ENCODE measurements at places on chromosomes 12 and 14.

GRCh38 chr14:55730592-55731310, 150.7 kb downstream of the KTN1 start:
- DNase-seq, result no peak

- DNase-seq, result no peak
These were observed 22.9 kb upstream of the NR1H4 start for GRCh38 chr12:100450735-100451134.

DNA sequence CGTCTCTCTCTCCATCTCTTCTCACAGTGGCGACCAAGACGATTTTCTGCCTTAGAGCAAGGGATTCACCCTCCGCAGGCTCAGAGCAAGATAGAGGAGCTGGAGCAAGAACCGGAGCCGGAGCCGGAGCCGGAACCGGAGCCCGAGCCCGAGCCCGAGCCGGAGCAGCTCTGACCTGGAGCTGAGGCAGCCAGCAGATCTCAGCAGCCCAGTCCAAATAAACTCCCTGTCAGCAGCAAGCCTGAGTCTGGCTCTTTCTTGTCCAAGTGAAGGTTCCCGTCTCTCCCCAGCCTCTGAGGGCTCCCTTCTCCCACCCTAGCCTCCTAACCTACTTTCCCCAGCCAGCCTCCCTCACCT, 5.9 kb downstream of the LAG3 start:
- DNase-seq, result no peak

DNA sequence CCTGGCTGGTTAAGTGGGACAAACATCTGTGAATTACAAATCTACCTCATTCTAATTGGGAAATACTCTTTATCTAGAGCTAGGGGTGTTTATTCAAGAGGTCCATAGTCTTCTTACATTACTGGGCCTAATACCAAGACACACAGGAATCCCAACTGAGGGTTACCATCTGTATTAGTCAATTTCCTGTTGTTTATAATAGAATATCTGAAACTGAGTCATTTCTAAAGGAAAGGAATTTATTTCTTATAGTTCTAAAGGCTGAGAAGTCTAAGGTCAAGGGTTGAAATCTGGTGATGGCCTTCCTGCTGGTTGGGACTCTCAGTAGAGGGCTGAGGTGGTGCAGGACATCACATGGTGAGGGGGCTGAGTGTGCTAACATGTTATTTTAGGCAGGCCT, 36.0 kb downstream of the RTRAF start:
- no peak for DNase-seq

GRCh38 chr14:69612014-69612782, 802 bp downstream of the SUSD6 start:
- DNase-seq, result peak; percentile 28

DNA sequence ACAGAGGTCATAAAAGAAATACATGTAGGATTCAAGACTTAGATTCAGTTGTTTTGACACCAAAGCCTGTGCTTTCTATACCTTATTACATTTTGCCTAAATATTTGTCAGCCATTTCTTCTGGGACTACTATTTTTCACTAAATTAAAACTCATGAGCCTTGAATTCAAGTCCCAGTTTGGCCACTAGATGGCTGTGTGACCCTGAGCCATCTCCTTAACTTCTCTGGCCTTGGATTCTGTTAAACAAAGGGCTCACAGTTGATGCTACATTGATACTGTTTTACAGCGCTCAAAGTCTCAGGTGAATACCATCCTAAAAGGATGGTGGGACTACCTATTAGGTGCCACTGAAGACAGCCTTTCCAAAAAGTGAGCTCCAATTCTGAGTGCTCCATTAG, 39.6 kb upstream of the CCDC198 start:
- DNase-seq, result no peak

GRCh38 chr12:124179936-124180607, 114.8 kb upstream of the RFLNA start:
- no peak for DNase-seq

- no peak for DNase-seq
These were observed 1.5 kb upstream of the PRPF40B start for GRCh38 chr12:49621651-49622500.

DNA sequence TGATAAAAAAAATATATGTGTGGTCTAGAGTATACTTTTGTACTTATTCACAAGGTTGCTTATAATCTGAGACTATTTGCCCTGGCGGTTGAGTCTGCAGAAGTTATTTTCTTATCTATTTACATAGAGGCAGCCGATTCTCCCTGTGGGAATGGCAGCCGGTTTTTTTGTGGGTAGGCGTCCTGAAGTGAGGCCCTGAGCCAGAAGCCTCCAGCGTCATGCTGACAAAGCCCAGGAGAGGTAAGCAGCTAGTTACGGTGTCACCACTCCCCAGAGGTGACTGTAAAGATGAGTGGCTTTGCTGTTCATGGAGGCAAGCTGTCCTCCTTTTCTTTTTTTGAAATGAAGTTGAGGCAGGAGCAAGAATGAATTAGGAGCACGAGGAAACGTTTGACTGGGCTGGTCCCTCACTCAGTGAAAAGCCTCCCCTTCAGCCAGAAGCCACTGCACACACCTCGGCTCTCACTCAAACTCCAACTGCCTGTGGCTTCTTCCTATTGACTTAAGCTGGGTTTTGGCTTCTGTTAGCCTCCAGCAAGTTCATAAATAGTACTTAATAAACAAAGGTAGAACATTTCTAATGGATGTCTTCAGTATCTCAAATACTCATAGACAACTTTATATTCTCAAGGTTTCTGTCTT, 21.5 kb downstream of the PAX9 start:
- no peak for DNase-seq

- DNase-seq, result no peak
These were observed 227.5 kb upstream of the ABCD2 start for GRCh38 chr12:39846971-39847650.

- no peak for DNase-seq
These were observed 6.1 kb downstream of the PELI2 start for GRCh38 chr14:56124327-56124726.

GRCh38 chr14:99752486-99753121, 40.6 kb upstream of the EML1 start:
- no peak for DNase-seq

GRCh38 chr12:60231303-60231702, 635.5 kb downstream of the SLC16A7 start:
- no peak for DNase-seq

- no peak for DNase-seq
These were observed 22.7 kb upstream of the CORO1C start for GRCh38 chr12:108753976-108754375.

DNA sequence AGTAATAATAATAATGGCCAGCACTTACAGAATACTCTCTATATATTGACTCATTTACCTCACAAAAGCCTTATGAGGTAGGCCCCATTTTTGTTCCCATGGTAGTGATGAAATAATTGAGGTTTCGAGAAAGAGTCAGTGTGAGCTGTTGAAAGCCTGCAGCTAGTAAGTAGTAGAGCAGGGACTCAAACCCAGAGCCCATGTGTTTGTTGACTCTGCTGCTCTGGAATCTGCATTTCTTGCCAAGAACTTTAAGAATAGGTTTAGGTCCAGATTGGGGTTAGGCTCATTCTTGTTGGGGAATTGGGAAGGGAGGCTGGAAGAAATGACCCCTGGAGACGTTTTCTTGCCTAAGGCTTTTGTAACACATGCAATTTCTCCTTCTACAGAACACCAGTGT, 27.9 kb downstream of the DYRK4 start:
- no peak for DNase-seq

GRCh38 chr12:123006977-123007376, 26.5 kb downstream of the ARL6IP4 start:
- DNase-seq, result no peak

GRCh38 chr12:123066384-123066710, 84.5 kb downstream of the PITPNM2 start:
- no peak for DNase-seq

- no peak for DNase-seq
These were observed 13.3 kb downstream of the RNASE3 start for GRCh38 chr14:20904393-20905029.

DNA sequence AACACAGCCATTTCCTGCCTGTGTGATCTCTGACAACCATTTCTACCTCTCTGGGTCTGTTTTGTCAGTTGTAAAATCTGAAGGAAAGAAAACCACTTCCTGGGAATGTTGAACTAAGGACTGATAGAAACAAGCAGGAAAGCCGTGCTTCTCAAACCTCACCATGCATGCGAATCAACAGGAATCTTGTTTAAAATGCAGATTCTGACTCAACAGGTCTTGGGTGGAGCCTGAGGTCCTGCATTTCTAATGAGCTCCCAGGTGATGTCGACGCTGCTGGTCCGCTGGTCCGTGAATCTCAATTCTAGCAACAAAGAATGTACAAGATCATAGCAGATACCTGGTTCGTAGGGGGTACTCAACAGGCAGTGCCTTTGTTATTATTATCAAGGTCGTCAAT, 38.0 kb upstream of the GPATCH2L start:
- DNase-seq, result no peak

DNA sequence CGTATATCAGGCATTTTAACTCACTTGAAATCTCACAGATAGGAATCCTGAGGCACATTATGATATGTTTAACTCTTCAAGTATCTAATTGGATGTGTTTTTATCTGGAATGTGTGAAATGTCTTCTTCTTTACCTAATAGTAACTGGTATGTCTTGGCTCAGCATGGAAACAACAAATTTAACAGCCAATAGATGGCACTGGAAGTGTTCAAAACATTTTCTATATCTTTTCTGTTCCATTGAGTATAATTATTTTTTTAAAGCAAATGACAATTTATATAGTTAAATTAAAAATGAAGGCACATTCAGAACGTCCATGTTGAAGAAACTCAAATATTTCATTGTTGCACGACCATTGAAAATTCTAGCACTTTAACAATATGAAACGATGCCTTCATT, 164.6 kb upstream of the SLC16A7 start:
- no peak for DNase-seq

GRCh38 chr14:58635091-58635830, 2.5 kb upstream of the DACT1 start:
- no peak for DNase-seq

- no peak for DNase-seq
These were observed 39.8 kb upstream of the GPR68 start for GRCh38 chr14:91284146-91284790.

GRCh38 chr14:78701246-78701645, 531.1 kb downstream of the NRXN3 start:
- no peak for DNase-seq

- DNase-seq, result no peak
These were observed 1422.3 kb downstream of the AACS start for GRCh38 chr12:126487431-126487980.

DNA sequence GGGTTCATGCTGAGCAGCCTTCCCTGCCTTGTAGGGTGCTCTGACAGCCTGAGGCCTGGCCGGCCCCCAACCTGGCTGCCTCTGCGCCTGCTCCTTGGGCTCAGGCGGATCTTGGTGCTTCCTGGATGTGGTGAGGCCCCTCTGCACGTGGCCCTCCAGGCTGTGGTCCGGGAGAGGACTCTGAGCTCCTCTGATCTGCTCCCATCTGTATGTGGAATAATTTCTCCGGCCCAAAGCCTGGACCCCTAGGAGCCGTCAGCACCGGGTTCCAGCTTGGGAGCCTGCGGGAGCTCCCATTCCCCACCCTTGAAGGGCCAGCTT, 21.3 kb upstream of the EIF2B2 start:
- no peak for DNase-seq

- DNase-seq, result no peak
These were observed 834.1 kb downstream of the TRHDE start for GRCh38 chr12:73106296-73106695.

DNA sequence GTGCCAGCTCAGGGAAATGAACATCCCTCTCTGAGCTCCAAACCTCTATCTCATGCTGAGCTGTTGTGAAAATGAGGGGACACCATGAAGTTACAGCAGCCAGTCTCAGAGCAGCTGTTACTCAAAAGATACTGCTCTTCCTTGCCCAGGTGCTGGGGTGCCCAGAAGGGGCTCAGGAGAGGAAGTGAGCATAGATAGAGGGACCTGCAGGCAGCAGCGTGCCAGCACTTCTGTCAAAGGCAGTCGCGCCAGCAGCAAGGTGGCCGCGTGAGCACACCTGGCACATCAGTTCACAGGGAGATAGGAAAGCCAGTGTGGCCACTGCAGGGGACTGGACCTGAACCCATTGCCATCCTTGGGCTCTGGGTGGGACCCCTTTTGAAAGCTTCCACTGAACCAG, 27.8 kb downstream of the C14orf132 start:
- DNase-seq, result no peak

DNA sequence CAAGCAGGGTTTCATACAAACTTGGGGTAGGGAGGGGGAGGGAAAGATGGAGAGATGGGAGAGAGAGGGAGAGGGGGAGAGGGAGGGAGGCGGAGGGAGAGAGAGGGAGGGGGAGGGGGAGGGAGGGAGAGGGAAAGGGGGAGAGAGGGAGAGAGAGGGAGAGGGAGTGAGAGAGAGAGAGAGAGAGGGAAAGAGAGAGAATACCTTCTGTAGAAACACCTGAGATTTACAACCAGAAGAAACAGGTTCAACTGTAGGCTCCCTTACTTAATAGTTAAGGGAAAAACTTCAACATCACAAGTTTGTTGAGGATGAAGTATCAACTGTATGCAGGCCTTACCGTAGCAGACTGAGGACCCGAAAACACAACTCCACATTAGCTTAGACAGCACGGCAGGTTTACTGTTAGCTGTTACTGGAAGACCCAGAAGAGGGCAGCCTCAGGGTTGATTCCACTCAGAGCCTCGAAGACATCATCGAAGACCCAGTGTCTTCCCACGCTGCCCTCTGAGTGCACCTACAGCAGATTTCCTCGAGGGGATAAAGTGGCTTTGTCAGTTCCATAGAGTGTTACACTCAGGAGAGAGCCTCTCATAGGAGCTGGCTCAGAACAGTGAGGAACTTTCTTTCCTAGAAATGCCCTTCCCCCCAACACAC, 72.4 kb downstream of the NT5DC3 start:
- no peak for DNase-seq

- no peak for DNase-seq
These were observed 15.8 kb upstream of the ANKRD33 start for GRCh38 chr12:51871918-51872688.

GRCh38 chr12:62400135-62400534, 66.5 kb upstream of the MON2 start:
- no peak for DNase-seq

DNA sequence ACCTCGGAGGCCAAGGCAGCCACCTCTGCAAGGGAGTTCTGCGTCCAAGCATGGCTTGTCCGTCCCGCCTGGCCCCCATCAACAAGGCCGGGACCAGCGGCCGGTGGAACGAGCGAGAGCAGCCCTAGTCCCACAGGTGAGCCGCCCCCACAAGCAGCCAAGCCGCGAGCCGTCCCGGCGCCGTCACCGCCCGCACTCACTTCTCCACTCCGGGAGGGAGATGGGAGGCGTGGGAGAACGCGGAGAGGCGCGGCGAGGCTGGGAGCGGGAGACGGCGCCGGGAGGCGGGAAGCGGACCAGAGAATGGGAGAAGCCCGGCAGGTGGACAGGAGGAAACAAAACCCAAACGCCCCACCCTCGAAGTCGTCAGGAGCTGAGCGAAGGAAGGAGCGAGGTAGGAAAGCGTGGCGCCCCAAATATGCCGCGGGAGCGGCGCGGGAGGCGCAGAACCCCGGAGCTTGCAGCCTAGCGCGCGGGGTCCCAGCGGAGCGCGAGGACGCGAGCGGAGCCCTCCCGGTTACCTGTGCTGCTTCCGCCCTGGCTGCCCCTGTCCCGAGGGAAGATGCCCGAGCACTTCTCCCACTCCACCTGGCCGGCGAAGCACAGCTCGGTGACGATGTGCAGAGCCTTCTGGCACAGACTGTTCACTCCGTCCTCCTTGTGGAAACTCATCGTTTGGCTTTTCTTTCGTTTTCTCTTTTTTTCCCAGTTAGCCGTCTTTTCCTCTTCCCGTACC, 600 bp downstream of the SYT10 start:
- DNase-seq, result no peak
